Stimulated activated CD8-positive, alpha-beta memory T cell treated with anti-CD3 and anti-CD28 coated beads, Interleukin-4, amount 100 ng/mL, for 48 hours (primary cell): ENCODE measurements at places on chromosomes 4 and X.

DNA sequence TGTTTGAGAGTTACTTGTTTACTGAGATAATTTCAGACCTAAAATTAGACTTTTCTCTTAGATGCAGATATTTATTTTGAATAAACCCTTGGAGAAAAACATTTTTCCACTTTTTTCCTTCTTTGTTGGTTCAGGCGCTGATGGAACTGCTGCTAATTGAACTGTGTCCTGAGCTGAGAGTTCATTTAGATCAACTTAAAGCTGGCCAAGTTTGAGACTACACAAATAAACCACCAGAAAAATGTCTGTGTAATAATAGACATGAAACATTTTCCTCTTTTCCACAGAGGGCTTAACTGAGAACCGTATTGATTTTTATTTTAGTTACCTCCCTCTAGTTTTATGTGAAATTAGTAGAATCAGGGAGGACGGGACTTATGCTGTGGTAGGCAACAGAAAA lies 32.5 kb downstream of the LRP2BP start:
- DNase-seq = no peak

GRCh38 chr4:42566835-42567234 lies 90.1 kb downstream of the ATP8A1 start:
- DNase-seq = no peak

DNA sequence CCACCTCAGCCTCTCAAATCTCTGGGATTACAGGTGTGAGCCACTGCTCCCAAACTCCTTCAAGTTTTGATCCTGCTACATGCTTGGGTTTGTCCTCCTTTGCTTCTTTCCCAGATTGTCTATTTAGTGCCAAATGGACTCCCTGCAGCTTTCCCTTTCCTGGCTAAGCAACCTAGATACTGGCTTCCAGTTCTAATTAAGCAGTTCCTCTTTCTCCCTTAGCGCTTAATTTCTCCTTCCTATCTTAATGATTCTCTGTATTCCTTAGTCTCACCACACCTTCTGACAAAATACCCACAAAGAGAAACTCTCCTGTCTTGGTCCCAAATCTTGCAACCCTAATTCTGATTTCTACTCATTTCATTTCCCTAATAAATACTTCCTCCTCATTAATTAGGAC lies 7.8 kb downstream of the RXFP1 start:
- DNase-seq = no peak

GRCh38 chr4:18568600-18568999 lies 547.0 kb upstream of the LCORL start:
- no peak for DNase-seq

DNA sequence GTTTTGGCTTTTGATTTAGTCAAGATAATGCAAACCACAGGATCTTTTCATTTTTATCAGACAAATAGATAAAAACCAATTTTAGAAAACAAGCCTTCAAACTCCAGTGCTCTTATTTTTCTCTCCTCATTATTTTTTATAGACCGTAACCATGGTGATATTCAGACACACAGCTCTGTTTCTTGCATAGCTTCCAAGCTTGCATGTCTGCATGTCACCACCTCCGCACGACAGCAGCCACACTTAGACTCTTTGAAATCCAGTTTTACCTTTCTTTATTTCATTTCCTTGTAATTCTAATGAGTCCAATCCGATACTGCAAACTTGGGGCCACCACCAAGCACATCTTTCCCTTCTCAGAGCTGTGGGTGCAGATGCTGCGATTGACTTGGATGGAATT lies 94.3 kb upstream of the GPM6A start:
- DNase-seq = no peak

DNA sequence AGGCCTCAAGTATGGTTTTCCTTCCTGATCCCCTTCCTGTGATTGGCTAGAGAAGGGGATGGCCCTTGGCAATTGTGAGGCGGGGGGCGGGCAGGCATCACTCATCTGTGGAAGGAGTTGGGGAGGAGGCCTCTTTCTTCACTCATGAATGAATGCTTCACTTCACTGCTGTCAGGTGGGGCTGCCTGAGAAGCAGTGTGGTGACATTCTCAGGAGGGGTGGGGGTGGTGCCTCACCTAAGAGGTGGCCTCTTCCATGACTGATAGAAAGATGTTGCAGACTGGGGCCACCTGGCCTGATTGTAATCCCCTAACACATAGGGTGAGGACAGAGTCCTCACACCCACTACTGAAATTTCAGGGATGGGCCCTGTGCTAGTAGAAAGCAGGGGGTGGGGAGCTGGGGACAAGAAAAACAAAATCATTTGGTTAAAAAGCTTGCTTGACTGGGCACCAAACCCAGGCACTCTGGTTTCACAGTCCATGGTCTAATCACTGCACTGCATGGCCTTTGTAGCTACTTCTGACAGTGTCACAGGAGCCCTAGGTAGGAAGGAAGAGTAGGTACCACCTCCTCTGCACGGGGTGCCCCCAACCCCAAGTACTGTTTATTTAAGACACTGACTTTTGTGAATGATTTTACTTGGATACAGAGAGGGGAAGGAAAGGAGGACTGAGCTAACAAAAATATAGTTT lies 5.6 kb upstream of the HOPX start:
- DNase-seq = no peak

DNA sequence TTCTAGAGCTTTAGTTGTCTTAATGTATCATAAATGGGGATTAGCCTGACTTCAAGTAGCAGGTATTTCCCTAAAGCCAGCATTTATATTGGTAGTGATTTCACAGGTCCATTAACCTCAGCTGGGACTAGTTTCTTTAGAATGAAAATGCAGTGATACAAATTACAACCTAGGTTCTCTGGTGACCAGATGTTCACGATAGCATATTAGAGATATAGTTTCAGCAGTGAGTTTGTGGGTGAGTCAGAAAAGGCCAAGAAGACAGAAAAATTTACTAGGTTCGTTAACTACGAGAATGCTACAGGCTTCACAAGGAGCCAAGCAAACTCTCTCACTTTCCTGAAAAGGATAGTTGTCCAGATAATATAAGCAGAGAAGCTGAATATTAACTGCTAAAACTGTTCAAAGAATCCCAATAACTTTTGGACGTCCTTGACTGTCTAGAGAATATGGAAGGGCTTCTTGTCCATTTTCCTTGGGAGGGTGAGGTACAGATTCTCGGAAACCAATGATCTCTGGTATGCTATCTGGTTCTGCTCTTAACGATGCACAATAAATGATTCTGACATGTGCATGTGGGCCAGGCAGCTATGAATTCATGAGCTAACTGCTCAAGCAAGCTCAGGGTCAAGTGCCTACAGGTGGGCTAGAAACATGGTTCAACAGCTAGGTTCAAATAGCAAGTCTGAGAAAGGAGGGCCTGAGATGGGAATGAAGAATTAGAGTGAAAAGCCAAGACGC lies 6.0 kb upstream of the SPCS3 start:
- no peak for DNase-seq

DNA sequence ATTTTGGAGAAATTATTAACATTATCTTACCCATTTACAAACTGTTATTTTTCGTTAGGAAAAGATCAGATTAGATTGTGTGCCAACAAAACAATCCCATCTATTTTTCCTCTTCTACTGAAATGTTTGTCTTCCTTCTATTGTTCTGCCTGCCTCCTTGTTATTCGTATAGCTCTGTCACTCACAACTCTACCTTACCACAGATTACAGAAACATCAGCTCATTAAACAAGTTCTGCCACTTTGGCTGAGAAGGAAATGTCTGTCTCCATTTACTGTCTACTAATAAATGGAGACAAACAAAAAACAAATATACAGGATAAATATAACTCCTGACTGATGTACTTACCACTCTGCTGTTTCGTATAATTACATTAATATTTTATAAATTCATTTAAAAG lies 211.4 kb downstream of the ENOX2 start:
- DNase-seq = no peak

DNA sequence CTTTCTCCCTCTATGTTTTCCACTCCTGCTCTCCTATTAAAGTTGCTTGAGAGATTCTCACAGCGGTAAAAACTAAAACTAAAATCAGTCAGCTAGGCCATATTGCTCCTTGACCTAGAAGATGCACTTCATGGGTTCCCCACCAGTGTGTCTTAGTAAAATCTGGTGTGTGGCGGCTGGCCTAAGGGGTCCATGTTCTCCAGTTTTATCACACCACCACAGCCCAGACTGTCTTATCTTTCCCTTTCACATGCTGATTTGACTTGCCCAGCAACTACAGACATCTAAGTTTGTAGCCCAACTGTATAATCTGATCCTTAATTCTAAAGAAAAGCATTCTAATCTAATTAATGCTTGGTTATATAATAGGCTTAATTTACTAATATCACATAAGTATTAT lies 68.0 kb downstream of the ATP8A1 start:
- no peak for DNase-seq

DNA sequence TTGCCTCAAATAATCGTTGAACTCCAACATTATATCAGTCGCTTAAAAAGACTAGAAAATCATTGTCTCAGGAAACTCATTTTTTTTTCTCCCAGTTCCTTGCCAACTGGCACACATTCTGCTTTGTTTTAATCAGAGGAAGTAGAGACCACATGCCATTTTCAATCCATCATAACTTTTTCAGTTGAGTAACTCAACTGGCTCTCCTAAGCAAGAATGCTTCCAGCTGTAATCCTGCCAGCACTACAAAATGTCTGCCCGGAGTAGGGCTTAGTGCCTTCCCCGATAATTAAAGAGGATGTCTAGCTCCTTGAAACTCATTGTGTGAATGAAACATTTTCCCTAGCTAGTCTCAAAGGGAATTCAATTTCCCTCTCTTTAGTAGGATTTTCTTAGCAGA lies 33.0 kb downstream of the FREM3 start:
- no peak for DNase-seq

GRCh38 chr4:102781570-102781969 lies 20.8 kb upstream of the MANBA start:
- DNase-seq = no peak

GRCh38 chr4:26860922-26861433 lies 337 bp downstream of the STIM2 start:
- DNase-seq = peak; percentile 66

DNA sequence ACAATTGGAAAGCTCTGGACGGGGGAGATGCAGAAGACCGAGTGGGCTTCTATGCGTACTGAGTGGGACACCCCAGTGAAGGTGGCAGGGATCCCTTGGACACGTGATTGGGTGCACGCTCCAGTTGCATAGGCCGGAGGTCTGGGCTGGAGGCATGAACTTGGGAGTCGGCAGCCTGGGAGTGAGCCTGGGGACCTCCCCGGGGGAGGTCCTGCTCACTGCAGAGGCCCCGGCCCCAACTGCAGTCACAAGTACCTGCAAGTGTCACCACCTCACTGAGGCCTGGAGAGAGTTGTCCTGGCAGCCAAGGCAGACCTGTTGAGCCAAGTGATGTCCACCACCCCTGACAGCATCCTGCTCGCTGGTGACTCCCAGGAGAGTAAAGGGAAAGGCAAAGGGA lies 49.3 kb upstream of the HMX1 start:
- peak; percentile 2 for DNase-seq

DNA sequence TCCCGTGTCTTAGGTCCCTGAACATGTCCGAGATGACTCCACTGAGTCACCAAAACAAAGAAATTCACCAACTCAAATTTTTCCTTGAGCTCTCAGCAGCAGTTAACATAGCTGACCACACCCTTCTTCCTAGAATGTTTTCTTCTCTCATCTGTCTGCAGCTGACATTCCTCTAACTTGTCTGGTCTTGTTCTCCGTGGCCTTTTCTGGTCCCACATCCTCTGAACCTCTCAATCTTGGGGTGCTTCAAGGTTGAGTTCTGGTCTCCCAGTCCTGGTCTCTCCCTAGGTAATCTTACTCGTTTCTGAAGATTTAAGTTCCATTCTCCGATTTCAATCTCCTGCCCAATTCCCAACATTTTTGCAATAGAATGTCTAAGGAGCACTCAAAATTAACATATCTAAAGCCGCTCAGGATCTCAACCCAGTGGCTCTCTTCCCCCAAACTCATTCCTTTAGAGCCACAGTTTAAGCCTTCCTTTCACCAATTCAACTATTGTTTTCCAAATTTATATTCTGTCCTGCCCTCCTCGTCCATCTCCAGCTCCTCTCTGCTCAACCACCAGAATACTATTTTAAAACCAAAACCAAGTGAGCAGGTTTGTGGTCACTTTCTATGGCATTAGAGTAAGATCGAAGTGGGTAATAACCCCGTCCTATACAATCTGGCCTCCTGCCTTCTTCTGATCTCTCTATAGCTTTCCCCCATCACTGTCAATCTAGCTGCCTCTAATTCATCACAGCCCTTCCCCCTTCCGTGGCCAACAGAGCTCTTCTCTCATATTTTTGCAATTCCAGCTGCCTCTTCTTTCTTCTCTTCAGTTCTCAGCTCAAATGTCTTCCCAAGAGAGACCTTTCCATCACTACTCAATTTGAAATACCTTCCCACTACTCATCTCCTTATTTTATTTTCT lies 1.2 kb downstream of the TRIML2 start:
- DNase-seq = no peak

DNA sequence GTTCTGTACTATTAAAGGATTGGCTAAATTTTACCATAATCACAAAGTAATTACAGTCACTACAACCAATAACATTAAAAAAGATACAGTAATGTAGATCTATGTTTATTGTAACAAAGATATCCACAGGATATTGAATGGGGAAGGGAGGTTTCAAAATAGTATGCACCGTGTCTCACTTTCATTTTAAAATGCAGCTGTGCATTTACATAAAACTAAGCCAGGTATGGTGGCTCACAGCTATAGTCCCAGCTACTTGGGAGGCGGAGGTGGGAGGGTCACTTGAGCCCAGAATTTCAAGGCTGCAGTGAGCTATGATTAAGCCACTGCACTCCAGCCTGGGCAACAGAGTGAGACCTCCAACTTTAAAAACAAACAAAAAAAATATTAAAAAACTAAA lies 8.5 kb downstream of the SRP72 start:
- DNase-seq = no peak

- DNase-seq = peak; percentile 50
Observed at GRCh38 chrX:115690511-115691216, 129.7 kb downstream of the PLS3 start.
